ENCODE measurements at places on chromosomes 6 and 20.

- no peak for DNase-seq
These were observed 475.0 kb upstream of the SULF2 start for GRCh38 chr20:48260129-48260756.

- DNase-seq, result no peak
These were observed 403.4 kb downstream of the HDGFL1 start for GRCh38 chr6:22972771-22973170.

DNA sequence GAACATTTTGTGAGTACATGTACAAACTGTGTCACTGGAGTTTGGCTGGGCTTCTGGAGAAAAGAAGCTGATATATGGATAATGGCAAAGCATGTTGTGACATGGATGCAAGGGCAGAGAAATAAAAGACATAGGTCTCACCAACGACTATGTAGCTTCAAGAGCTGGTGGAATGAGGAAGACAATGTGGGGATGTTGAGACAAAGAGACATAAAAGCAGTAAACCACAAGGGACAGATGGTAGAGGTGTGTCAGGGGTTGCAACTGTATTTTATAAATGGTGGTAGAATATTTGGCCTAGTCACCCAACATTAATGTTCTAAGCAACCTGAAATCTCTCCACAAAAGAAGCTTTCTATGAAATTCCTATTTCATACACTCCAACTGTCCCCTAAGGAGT lies 199.0 kb downstream of the KCNQ5 start:
- no peak for DNase-seq

DNA sequence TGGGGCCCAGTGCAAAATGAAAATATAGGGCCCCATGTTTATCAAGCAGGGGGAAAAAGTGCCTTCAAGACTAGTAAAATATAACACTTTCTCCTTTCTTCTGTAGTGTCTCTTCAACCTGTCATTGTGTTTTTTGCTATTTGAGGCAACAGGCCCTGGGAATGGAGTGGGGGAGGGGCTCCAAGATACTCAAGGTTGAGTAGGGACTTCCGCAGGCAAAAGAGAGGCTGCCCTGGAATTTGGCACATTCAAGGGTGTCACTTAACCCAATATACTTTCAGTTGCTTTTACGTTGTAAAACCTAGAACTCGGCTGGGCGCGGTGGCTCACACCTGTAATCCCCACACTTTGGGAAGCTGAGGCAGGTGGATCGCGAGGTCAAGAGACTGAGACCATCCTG lies 154.9 kb downstream of the ALDH8A1 start:
- DNase-seq, result no peak

DNA sequence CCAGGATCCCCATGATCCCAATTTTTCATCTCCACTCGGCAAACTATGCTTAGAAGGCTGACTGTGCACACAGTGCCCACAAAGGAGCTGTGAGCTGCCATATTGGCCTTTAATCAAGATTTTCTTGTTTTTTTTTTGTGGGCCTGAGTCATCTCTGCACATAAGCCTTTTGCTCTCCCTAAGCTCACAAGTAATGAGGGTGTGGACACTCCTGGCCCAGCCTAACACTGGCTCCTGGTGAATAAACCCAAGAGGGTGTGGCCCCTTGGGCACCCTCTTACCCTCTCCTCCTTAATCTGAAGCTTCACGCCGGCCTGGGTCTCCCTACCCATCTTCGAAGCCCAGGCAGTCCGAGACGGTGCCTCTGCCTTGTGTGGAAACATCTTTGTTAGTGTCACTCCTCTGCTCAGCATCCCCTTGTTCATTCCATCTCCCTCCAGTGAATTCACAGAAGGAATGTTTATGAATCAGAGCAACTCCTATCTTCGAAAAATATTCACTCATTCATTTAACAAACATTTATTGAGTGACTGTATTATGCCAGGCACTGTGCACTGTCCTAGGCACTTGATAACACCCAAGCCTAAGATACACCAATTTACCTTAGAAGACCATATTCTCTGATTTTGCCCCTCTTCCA lies 22.2 kb upstream of the MRPS10 start:
- DNase-seq, result no peak
